ENCODE measurements at places on chromosomes 2 and 18.

GRCh38 chr2:169840747-169841142 lies 13.5 kb downstream of the UBR3 start:
- no peak for DNase-seq

DNA sequence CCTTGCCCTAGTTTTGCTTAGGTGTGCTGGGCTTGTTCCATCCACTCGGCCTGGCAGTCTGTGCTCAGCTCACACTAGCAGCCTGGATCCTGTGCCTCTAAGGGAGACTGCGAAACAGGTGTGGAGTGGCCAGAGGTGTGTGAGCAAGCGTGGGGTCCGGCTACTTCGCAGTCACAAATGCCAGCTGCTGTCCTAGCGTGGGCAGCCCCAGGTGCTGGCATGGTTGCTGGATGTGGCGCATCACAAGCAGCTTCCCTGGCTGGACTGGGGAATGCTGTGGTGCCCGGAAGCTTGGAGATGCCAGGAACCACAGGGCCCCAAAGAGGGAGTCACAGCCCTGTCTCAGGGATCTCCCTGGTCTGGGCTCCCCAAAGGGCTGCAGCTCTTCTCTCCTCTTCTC lies 119.0 kb upstream of the TMEFF2 start:
- no peak for DNase-seq

- no peak for DNase-seq
These were observed 284.7 kb upstream of the VWC2L start for GRCh38 chr2:214126135-214126534.

DNA sequence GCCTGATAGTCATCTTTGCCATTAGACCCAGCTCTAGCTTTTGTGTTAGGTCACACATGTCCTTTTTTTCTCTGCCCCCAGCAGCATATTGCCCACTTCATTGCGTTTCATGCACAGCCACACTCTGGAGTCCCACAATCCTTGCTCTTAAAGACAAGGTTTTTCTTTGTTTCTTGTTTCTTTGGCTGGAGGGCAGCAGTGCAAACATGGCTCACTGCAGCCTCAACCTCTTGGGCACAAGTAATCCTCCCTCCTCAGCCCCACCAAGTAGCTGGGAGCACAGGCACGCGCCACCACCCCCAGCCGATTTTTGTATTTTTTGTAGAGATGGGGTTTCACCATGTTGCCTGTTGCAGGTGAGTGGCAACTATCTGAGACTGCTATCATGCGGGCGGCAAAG lies 16.9 kb upstream of the PAPOLG start:
- DNase-seq: no peak

GRCh38 chr2:162018530-162018929 lies 55.5 kb downstream of the DPP4 start:
- DNase-seq: no peak

- DNase-seq: peak; percentile 30
These were observed 8.3 kb downstream of the RNF149 start for GRCh38 chr2:101300164-101300563.

- no peak for DNase-seq
These were observed 108.7 kb downstream of the EN1 start for GRCh38 chr2:118738524-118739308.

GRCh38 chr2:224171226-224171625 lies 132.1 kb upstream of the SERPINE2 start:
- DNase-seq: no peak

DNA sequence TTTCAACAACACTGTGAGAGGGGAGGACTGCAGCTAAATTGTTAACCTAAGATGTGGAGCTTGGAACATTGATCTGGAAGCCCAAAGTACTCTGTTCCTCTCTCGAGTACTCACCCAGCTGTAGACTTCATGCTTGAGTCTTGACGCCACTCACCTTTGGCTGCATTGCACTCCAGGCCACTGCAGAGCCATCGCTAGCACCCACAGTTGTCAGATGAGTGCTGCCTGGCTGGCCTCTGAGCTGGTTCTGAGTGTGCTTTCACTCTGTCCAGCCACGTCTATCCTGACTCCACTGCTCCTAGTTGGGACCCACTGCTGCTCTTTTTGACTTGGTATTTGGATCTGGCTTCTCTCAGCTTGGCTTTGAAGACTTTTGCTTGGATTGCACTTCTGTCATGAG lies 552.1 kb downstream of the DCDC2C start:
- no peak for DNase-seq

GRCh38 chr2:119461811-119462210 lies 30.2 kb downstream of the TMEM37 start:
- no peak for DNase-seq

DNA sequence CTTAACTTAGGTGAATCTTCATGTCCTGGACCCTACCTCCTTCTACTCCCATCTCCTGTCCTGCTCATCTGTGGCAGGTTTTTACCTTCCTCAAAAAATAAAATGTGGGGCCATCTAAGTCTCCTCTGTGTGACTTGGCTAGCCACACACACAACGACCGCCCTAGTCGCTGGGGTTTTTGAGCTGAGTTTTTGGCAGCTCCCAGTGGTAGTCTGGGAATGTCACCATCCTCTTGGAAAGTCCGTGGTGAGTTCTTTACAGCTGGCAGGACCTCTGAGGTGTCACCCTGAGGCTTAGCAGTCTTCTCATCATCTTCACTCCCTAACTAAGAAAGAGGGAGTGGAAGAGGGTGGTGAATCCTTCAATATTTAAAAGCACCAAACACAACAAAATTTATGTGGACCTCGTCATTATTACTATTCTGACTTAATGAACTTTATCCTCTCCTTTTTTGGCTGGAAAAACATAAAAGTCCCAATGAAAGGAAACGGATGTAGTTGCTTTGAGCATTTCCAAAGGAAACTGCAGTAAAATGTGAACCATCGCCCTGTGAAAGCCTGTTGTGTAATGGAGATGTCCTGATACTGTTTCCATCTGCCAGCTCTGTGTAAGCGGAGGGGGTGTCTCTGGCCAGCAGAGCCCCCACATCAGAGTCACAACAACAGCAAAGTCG lies 78.6 kb downstream of the VAPA start:
- DNase-seq: no peak

DNA sequence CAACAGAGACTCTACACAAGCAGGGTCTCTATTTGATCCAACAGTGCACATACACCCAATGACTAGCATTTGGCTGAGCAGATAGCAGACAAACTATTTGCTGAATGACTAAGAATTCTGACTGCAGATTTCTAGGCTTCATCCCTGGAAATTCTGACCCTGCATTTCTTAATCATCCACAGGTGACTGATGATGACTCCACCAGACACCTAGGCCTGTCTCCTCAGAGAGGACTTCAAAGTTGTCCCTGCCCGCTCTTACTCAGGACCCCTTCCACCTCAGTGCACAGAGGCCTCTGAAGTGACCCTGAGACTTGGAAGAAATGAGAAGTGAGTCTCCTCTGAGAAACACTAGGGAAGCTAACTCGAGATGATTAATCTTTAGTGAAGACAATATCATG lies 51.3 kb downstream of the SEPTIN10 start:
- no peak for DNase-seq

DNA sequence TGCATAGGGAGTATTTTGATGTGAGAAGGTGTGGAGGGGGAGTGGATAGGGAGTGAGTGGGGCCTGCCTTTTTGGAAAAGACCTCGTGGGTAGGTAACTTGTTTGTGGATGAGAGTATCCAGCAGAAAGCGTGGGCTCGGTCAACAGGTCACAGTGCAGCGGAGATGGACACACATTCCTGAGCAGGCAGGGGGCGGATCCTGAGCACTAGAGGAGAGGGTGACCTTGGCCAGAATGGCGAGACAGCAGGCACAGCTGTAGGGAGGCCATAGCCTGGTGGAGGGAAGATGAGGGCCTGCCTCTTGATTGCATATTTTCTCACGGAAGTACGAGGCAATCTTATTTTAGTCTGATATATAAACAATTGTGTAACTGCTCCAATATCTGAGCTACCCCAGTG lies 3.6 kb upstream of the MC2R start:
- no peak for DNase-seq

DNA sequence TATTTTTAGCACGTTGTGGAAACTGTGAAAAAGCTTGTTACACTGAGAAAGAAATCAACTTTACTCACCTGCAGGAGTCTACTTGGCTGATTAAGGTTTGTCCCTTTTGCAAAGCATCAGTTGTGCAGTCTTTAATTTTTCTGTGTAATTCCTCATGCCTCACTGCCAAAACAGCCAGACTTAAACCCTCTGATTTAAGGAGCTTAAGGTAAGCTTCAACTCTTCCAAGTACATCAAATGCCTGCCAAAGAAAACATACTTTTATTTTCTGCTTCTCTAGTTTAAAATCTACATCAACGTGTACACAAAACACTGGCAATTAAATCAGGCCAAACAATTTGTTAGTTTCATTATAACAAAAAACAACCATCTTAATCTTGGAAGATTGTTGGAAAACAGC lies 98.0 kb upstream of the TTN start:
- DNase-seq: no peak

GRCh38 chr2:60926741-60927552 lies 45.6 kb downstream of the REL start:
- no peak for DNase-seq

DNA sequence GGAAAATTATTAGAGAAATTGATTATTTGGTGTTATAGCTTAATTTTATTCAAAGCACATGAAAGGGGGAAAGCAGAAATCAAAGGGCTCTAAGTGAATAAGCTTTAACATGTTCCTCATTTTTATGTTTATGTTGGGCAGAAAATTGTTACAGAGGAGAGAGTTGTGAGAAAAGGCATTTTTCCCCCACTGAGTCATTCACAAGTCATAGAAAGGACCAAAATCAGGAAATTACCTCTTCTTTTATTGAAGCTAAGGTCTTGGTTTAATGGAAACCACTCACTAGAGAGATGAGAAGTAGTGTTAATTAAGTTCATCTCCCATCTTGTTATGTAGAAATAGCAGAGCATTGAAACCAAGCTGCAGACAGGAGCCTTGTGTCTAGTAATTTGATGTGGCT lies 175.3 kb upstream of the THUMPD2 start:
- DNase-seq: no peak

- DNase-seq: no peak
These were observed 151.5 kb upstream of the PKDCC start for GRCh38 chr2:41896186-41896846.

DNA sequence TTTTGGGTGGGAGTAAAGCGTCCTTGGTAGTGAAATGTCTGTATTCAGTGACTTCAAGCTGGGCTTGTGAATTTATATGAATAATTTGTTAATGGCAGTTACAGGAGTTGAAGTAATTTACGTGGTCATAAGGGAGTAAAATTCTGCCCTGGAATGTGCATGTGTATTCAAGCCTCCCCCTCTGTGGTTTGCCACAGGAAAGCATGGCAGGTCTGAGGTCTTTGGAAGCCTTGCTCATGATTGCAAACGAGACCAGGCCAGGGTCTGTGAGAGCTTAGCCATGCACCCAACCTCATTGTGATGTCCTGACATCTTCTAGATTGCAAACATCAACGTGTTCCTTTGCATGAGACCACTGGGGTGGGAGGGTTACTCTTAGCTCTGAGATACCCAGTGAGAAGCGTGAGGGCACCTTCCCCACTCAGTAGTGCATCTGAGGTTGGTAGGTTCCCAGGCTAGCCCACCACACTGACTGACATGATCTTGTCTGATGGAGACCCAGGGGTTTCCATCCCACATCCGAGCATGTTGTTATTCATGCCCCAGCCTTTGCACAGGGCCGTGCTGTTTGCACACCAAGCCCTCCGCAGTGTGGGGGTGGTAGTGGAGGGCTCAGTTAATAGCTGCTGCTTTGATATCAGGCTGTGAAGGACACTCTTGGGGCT lies 216.5 kb downstream of the KLHL29 start:
- no peak for DNase-seq

- DNase-seq: no peak
These were observed 102.4 kb downstream of the COL3A1 start for GRCh38 chr2:189076572-189076971.

DNA sequence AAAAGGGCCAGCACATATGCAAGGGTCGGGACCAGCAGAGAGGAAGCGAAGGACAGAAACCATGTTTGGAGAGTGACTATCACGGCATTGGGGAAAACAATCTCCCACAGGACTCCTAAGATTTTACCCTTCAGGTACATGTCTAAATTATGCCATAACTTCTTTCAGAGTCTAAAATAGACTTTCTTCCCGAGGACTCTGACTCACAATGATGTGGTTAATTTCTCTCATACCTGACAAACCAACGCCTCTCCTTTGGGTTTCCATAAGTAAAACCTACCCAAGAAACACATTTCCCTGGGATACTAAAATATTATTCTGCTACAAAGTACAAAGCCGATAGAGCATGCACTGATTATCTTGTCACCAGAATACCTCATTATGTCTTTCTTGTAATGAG lies 127.8 kb upstream of the NETO1 start:
- no peak for DNase-seq

GRCh38 chr2:196143730-196144131 lies 27.6 kb downstream of the STK17B start:
- DNase-seq: no peak

DNA sequence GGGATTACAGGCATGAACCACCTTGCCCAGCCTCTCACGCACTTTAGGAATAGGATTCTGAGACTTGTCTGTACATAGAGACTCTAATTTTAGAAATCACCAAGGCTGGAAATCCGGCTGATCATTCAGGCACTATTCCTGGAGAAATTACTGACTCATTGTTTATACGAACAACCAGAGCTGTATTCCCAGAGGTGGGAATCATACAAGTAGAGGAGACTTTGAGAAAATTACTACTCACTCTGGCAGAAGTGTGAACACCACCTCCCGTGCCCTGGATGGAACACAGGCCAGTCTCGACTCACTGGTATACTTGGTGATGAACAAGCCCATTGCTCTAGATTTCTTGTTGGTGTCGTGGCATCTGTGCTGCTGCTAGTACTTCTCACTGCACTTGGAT lies 5.8 kb upstream of the ADNP2 start:
- no peak for DNase-seq

DNA sequence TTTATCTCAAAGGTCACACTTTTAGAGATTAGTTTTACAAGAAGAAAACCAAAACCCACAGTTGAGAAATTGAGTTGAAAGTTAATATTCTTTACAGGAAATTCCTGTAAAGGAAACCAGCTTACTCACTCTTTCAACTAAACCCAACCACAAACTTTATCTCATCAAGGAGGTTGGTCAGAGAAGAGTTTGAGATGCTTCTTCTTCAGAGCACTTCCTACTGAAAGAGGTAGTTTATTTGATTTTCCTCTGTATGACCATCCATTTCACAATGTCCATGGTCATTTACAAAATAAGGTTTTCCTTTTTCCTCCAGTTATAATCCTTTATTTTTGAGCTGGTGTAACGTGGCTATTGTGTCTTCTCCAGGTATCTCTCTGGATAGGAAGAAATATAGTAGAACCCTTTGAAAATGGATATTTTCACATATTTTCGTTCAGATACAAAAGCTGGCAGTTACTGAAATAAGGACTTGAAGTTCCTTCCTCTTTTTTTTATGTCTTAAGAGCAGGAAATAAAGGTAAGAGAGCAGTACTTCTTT lies 4.5 kb upstream of the IL18RAP start:
- no peak for DNase-seq

Measured in WERI-Rb-1 (cell line).